ENCODE measurements at places on chromosomes 7 and 10.

- no peak for DNase-seq
Measured at GRCh38 chr10:72692994-72693781, 1.2 kb downstream of the MCU start.

GRCh38 chr7:71484380-71484779, 352.4 kb downstream of the GALNT17 start:
- no peak for DNase-seq

DNA sequence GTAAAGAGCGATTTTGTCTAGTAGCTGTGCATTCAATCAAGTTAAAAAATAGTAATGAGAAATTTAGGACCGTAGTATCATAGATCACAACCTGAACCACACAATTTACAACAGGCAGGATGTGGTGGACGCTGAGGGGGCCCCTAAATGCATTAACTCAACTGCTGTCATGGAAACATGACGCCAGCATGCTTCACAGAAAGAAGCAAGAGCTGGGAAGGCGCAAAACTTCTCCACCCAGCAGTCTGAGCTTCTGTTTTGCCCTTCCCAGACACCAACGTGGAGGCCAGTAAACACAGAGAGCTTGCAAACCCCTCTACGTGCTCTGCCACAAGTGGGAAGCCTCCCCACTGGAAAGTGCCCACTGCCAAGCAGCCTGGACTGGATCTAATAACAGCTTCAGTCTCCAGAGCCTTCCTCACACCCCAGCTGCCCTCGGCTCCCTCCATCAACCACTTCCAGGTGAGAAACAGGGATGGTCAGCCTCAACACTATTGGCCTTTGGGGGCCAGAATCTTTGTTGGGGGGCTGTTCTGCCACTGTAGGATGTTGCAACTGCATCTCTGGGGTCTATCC, 151.8 kb downstream of the SFMBT2 start:
- no peak for DNase-seq

GRCh38 chr10:96044736-96045135, 1.4 kb downstream of the CCNJ start:
- DNase-seq = peak; percentile 46

- DNase-seq = no peak
Measured at GRCh38 chr7:106776618-106777347, 88.3 kb upstream of the PIK3CG start.

- DNase-seq = no peak
Measured at GRCh38 chr7:130356876-130357611, 12.4 kb downstream of the CPA5 start.

GRCh38 chr7:92824901-92825480, 11.4 kb downstream of the CDK6 start:
- DNase-seq = no peak

All from KG1 (cell line).